ENCODE measurements at places on chromosomes 4 and X.

- no peak for DNase-seq
Observed at GRCh38 chr4:732911-733630, 27.4 kb downstream of the PCGF3 start.

GRCh38 chrX:19704132-19704531, 183.3 kb downstream of the SH3KBP1 start:
- DNase-seq: no peak

GRCh38 chr4:147530134-147530533, 49.2 kb downstream of the EDNRA start:
- DNase-seq: no peak

- no peak for DNase-seq
Observed at GRCh38 chr4:80532674-80533333, 197.3 kb downstream of the CFAP299 start.

- DNase-seq: no peak
Observed at GRCh38 chrX:6777238-6778002, 242.5 kb upstream of the VCX3A start.

DNA sequence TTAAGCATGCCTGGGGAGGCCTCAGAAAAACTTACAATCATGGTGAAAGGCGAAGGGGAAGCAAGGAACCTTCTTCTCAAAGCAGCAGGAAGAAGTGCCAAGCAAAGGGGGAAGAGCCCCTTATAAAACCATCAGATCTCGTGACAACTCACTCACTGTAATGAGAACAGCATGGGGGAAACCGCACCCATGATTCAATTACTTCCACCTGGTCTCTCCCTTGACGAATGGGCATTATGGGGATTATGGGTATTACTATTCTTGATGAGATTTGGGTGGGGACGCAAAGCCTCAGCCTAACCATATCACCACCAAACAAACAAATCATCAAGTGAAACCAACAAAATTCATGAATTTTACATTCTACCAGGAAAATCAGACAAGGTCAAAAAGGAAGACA, 76.7 kb upstream of the TAB3 start:
- DNase-seq: no peak

GRCh38 chr4:151921811-151922210, 161.0 kb upstream of the GATB start:
- DNase-seq: no peak

DNA sequence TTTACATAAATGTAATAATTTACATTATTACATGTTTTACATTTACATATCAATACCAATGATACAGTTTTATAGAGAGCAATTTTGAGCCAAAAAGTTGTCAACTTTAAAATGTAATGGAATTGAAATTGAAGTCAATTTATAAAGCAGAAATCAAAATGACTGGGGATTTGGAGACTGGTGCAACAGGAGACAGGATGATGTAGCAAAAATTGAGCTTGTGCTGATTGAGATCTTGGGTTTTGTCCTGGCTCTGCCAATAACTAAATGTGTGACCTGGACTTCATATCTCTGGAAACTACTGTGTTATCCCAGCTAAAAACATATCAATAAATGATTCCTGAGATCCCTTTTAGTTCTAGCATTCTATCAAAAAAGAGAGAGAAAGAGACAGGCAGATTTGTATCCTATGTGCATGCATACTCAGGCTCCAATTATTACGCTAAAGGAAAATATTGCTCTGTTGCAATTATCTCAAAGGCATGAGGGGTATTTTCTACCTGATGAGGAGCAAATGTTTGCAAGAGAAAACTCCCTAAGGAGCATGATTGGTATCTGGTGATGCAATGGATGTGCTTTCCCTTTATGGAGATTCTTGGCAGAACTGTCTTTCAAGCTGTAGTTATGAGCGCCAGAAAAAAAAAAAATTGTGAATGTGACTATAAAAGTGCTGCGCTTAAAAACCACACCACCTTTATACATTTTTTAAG, 14.7 kb downstream of the EXOC1L start:
- no peak for DNase-seq

DNA sequence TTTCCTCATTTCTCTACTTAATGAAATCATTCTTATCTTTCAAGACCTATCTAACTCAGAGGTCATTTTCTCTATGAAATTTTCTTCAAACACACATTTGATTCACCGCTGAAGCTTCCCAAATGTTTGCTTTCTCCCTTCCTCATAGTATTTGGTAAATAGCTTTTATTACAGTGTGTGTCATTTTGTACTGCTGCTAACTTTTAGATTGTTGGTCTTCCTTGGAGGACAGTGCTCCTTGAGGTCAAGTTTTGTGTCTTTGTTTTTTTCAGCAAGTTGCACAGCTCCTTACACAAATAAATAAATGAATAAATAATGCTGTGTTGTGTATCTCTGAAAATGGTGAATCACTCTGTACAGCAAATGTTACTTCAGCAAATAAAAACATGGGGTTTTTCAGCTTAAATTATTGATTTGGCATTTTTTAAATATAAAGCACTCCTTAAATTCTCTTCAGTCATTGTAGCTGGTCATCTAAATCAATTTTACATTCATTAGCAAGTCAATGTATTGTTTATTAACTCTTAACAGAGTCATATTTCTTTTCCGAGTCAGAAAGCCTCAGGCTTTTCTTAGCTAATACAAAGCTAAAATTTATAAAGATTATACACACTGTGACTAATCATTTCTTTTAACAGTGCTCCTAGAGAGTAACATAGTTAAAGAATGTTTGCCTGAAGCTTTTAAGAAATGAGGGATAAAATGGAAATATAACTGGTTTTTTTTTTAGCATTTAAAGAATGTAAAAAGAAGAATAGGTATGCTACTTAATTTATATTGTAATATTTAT, 30.1 kb upstream of the MAD2L1 start:
- DNase-seq: no peak

DNA sequence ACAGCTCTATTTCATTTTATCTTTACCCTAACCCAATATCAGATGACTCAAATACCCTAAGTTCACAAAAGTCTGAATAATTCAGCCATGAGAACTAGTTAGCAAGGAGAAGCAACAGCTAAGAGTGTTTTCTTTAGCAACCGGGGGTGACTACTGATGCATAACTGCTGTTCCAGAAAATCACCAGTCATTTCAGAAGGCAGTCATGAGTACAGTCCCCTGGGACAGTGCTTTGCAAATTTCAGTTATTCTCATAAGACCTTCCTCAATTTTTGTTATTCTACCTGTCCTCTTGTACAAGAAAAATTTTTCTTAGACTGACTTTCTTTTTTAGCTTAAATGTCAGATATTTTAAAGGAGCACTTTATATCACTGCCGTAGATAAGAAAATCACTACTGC, 16.4 kb downstream of the BANK1 start:
- no peak for DNase-seq
